ENCODE measurements at places on chromosomes 5 and 9.

GRCh38 chr9:120909904-120910303 lies 16.7 kb downstream of the TRAF1 start:
- no peak for DNase-seq

- DNase-seq, result no peak
These were observed 34.2 kb upstream of the MYOT start for GRCh38 chr5:137833463-137833862.

DNA sequence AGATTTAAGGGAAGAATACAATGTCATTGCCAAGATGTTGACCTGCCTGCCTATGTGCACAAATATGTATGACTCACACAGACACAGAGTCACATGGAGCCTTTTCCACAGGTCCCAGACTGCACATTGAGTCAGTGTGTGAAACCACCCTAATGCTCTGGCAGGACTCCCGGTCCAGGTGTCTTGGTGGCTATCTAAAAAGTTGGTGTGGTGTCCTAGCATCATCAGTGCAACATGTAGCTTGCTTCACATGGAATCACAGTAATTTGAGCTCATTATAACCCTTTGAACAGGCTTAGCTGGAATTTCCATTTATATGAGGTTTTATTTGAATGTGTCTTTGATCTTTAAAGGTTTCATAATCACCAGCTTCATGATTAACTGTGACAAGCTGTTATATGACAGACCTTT lies 10.7 kb downstream of the IFNA5 start:
- DNase-seq, result no peak

- DNase-seq, result no peak
These were observed 500.9 kb downstream of the DIRAS2 start for GRCh38 chr9:90141723-90142122.

- DNase-seq, result no peak
These were observed 10.6 kb upstream of the AGXT2 start for GRCh38 chr5:35058374-35058788.

GRCh38 chr9:88433583-88434255 lies 45.5 kb downstream of the SPIN1 start:
- DNase-seq, result no peak

GRCh38 chr5:32504329-32504988 lies 59.9 kb upstream of the ZFR start:
- no peak for DNase-seq

- DNase-seq, result no peak
These were observed 1.2 kb downstream of the DIPK1B start for GRCh38 chr9:136713550-136713949.

GRCh38 chr9:111483439-111483857 lies 735 bp downstream of the ECPAS start:
- peak; percentile 39 for DNase-seq

GRCh38 chr9:91786132-91786896 lies 163.7 kb downstream of the ROR2 start:
- no peak for DNase-seq

DNA sequence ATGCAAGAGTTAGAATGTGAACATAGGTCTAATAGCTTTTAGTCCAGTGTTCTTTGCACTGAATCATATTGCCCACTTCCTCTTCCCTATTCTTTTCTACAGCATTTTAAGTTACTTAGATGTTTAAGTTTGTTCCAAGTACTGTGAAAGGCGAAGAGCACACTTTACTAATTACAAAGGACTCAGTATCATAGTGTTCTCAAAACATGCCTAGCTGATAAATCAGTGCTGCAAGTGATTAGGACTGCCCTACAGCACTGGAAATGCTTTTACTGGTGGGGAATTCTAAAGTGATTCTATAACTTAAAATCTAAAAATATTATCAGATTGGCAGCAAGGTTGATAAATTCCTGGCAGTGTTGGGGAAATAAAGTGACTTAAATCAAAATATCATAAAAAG lies 177.9 kb upstream of the KCNN2 start:
- no peak for DNase-seq

- no peak for DNase-seq
These were observed 881.1 kb upstream of the DMAC1 start for GRCh38 chr9:8680658-8681057.

GRCh38 chr9:133707065-133707762 lies 30.9 kb downstream of the SARDH start:
- no peak for DNase-seq

GRCh38 chr9:75033791-75034473 lies 5.8 kb upstream of the CARNMT1 start:
- no peak for DNase-seq

GRCh38 chr5:166341740-166342337 lies 1949.6 kb upstream of the WWC1 start:
- DNase-seq, result no peak

DNA sequence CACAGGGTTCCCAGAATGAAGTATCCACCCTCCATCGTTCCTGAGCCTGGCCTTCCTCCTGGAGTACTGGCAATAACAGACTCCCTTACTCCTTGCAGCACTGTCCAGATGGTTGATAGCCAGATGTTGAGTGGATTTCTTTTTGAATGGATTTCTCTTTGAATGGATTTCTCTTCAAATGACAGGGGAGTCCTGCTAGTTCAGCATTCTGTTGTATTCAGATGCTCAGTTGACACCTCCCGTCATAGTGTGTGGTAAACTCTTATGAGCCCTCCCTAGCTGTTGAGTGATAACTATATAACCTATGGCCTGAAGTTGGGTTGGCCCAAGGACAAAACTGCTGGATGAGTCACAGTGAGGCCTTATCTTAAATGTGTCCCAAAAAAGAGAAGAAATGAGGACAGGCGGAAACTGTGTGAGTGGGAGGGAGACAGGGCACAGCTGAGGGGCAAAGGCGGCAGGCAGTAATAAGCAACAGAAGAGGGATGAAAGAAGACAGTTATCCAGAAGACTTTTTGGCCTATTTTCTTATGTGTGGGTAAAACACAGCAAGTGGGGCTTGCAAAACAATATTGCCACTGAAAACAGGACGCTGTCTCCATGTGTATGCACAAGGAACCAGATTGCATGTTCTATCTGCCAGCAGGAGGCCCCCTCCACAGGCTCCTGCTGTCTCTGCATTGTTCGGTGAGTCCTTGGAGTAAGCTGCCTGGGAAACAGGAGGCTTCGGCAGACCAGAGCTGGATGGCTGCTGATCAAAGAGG lies 209.5 kb upstream of the S1PR3 start:
- DNase-seq, result no peak

DNA sequence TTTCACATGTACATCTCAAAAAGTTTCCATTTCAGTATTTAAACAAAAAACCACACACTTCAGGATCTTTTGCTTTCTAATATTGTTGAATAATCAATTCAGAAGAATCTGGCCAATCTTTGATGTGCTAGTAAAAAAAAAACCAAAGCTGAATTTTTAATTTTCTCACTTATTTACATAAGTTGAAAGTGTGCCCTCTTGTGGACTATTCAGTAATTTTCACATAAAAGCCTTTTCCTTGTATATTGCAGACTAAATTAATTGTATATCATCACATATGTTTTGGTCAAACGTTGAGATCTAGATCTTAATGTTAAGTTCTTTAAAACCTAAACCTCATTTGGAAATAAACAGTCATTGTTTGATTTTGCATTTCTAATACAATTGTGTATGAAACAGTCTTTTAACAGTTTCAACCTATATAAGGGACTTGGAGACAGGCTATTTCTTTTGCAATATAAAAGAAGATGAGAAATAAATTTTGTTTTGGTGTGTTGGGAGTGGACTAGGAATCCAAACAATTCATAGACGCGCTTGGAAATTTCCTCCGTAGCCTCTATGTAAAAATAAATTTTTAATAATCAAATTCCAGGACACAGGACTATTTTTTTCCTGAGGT lies 68.1 kb downstream of the NIPBL start:
- no peak for DNase-seq

- DNase-seq, result no peak
These were observed 30.6 kb downstream of the TTC39B start for GRCh38 chr9:15276328-15276938.

- DNase-seq, result no peak
These were observed 82.4 kb downstream of the ZNF354C start for GRCh38 chr5:179142434-179143198.

DNA sequence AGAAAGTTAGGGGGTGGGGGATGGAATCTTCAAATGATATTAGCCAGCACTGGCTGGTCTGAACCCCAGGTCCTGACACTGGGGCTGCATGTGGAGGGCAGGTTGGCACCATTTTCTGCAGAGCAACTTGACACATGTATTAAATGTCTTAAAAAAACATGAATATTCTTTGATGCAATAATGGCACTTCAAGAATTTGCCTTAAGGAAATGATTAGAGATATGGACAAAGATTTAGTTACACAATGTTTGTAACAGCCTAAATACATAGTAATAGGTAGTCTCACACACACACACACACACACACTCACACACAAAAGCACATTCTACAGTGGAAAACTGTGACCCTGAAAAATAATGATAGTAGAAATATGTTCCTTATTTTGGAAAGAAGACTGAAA lies 3.6 kb downstream of the SVEP1 start:
- DNase-seq, result no peak

DNA sequence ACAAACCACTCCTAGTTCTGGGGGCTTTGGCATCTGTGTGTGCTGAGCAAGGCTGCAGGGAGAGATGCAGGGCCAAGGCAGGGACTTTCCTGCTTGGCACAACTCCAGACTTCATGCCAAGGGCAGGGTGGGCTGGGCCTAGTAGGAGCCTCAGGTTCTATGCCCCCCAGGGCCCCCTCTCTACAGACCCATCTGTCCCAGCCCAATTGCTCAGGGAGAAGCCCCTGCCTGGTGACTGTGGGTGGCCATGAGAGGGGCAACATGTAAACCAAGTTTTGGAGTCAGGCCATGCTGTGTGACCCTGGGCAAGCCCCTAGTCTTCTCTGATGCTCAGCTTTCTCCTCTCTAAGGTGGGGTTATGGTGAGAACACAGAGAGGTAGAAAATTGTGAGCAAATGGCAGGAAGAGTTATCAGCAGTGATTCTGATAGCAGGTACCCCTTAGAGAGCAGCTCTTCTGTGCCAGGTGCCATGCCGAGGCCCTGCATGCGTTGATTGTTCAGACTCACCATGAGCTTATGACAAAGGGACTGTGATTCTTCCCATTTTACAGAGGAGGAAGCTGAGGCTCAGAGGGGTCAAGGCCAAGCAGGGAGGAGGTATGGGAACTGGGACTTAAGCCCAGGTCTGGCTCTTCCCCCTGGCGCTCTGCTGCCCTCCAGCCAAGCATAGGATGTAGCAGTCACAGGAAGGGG lies 5.2 kb downstream of the OLFML2A start:
- no peak for DNase-seq

DNA sequence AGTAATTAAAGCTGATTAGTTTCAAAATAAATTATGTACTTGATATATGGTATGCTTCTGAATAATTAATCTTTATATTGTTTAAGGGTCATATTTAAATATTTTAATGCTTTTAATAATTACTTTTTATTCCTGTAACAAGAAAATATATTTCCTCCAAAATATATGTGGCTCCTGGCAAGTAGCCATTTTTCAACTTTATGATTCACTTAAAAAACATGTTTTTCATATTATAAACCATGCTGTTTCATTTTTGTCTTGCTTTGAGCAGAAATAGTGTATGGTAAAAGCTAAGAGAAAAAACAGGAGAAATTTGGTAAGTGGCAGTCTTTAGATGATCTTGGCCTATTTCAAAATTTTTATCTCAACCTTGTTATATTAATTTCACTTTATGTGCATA lies 14.6 kb downstream of the SPATA9 start:
- no peak for DNase-seq

- DNase-seq, result no peak
These were observed 2.4 kb upstream of the SLC27A4 start for GRCh38 chr9:128337936-128338335.

DNA sequence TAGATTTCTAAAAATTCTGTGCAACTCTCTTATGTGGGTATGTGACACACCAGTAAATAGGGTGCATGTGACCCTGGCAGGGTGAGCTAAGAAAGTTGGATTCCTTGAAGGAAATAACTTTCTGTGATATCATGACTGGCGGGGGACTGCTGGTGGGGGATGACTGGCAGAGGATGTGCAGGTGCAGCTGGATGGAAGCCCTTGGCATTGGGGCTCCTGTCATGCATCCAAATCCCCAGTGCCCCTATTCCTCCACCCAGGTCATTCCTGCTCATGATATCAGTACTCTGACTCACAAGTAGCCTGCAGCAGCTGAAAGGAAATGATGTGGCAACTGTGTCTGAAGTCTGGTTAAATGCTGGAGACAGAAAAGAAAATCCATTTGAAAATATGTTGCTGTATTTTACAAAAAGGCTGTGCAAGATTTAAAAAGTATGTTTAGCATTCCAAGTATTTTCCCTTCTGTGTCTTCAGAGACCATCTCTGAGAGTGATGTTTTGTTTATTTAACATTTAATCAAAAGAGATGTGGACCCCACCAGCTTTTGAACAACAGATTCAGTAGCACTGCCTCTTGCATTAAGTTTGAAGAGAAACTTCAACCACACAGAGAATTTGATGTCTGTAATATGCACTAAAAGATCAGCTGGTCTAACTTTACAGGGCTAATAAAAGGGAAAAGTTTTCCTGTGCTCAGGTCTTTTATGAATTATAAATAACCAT lies 17.9 kb upstream of the ZSWIM6 start:
- DNase-seq, result no peak

GRCh38 chr5:79235261-79235633 lies 684 bp upstream of the JMY start:
- no peak for DNase-seq

GRCh38 chr5:13809921-13810320 lies 134.6 kb downstream of the DNAH5 start:
- DNase-seq, result no peak

- DNase-seq, result no peak
These were observed 1534.7 kb downstream of the EFNA5 start for GRCh38 chr5:106136061-106136460.

DNA sequence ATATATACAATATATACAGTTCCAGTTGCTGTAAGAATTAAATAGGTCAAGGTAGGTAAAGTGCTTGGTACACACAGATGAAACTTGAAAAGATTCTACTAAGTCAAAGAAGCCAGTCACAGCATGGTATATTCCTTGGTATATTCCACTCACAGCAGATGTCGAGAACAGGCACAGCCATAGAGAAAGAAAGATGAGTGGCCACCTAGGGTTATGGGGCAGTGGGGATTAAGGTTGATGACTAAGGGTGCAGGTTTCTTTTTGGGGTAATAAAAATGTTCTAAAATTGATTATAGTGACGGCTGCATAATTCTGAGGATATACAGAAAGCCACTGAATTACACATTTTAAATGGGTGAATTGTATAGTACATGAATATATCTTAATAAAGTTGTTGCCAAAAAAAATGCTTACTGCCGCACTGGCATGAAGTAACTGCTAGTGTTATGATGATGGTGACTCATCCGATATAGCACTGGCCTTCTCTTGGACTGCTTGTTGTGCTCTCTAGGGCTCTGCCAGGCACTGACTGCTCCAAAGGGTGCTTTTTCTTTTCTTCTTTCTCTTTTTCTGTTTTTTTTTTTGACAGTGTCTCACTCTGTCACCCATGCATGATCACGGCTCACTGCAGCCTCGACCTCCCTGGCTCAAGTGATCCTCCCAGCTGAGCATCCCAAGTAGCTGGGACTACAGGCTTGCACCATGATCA lies 23.5 kb downstream of the TBC1D2 start:
- DNase-seq, result no peak
